ENCODE measurements at places on chromosomes 4 and X.
A peak's percentile ranks its signal among the peaks of the same experiment; 100 is the strongest.

DNA sequence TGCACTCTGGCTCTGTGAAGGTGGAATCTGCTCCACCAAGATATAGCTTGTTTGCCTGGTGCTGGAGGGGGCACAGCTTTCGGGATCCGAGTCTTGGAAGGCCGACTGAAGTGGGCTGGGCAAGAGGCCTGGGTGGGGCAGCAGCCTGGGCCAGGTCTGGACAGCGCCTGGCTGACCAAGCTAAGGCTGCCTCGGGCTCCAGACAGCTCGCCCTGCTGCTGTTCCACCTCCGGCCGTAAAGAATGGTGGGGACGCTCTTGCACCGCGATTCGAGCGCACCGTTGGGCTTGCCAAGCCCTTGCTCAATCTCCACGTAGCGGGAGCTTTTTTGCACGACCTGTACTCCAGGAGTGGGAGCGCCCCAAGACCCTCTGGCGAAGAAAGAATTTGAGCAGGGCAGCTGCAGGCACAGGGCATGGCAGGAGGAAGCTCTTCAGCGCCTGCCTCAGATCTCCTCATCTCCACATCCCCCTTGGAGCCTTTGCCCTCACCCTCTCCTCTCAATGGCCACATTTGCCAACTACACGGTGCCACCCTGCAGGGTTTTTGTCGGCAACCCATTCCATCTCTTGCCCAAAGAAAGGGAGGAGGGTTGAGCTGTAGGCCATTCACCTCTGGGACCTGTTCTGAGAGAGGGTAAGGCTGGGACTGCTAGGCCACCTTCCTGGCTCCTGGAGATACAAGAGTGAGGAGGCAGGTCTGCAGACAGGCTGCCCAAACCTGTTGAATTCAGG, 18.9 kb downstream of the CNGA2 start:
- DNase-seq, result no peak

GRCh38 chrX:141732031-141732430, 33.5 kb upstream of the SPANXD start:
- DNase-seq, result no peak

- DNase-seq, result peak; percentile 59
Measured at GRCh38 chr4:78951862-78952472, 12.7 kb upstream of the PAQR3 start.

DNA sequence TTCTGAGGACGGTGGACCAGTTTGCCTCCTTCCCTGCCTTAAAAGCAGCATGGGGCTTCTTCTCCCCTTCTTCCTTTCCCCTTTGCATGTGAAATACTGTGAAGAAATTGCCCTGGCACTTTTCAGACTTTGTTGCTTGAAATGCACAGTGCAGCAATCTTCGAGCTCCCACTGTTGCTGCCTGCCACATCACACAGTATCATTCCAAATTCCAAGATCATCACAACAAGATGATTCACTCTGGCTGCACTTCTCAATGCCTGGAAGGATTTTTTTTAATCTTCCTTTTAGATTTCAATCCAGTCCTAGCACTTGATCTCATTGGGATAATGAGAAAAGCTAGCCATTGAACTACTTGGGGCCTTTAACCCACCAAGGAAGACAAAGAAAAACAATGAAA, 255.3 kb downstream of the RAPGEF2 start:
- DNase-seq, result no peak

DNA sequence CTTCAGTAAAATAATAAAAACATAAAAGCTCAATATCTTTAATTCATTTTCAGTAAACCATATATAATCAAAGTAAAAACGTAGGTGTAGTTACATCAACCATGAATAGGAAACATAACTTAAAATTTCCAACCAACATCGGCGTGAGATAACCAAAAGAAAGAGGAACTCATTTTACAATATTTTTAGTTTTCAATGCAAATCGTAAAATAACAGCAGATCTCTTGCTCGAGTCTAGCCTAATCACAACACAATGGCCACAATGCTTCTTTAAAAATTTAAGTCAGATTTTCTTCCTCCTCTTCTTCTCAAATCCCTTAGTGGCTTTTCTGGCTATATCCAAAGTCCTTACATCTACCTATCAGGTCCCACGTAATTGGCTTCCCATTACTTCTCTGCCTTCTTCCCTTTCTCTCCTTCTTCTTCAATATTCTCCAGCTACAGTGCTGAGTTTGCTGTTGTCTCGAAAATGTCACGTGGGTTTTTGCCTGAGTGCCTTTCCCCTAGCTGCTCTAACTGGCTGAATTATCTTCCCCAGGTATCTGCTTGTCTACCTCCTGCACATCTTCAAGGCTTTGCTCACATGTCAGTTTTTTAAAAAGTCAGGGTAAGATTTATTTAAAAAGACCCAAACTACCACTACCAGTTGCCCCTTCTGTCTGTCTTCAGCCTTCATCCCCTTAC, 90.9 kb upstream of the BANK1 start:
- no peak for DNase-seq

DNA sequence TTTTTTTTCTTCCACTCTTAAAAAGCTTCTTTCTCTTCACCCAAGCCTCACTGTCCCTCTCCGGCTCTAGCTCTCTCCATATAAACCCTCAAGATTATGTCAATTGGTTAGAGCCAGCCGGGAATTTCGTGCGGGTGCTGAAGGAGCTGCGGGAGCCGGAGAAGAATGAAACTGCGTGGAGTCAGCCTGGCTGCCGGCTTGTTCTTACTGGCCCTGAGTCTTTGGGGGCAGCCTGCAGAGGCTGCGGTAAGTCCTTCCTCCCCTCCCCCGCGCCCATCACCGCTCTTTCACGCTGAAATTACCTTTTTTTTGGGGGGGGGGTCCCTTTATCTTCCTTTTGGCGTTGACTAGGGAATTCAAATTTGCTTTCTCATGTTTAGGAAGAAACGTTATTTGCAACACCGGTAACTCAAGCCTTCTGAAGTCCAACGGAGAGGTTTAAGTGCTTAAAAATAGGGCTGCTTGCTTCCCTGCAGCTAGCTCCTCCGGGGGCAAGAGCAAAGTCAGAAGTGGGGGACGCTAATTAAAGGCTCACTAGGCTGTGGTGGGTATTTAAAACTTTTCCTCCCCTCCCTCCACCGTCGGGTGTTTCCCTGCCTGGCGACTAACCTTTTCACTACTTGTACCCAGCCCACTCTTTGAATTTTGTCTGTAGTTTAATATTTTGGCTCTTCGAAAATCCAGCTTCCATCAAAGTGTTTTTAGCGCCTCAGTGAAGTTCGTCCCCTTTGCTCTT, 491 bp downstream of the COL4A5 start:
- DNase-seq, result no peak

DNA sequence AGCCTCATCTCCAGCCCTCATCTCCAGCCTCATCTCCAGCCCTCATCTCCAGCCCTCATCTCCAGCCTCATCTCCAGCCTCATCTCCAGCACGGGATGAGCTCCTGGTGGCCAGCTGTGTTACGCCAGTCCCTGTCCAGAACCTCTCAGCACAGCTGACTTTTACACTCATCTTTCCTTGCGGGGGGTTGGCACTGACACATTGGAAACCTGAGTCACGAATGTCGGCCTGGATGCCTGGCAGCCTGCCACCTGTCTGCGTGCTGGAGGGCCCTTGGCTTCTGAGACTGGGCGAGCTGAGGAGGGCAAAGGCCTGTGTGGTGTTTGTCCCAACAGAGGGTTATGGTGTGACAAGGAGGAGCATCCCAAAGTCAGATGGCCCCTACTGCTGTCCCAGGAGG, 66.1 kb upstream of the HGFAC start:
- DNase-seq, result no peak

DNA sequence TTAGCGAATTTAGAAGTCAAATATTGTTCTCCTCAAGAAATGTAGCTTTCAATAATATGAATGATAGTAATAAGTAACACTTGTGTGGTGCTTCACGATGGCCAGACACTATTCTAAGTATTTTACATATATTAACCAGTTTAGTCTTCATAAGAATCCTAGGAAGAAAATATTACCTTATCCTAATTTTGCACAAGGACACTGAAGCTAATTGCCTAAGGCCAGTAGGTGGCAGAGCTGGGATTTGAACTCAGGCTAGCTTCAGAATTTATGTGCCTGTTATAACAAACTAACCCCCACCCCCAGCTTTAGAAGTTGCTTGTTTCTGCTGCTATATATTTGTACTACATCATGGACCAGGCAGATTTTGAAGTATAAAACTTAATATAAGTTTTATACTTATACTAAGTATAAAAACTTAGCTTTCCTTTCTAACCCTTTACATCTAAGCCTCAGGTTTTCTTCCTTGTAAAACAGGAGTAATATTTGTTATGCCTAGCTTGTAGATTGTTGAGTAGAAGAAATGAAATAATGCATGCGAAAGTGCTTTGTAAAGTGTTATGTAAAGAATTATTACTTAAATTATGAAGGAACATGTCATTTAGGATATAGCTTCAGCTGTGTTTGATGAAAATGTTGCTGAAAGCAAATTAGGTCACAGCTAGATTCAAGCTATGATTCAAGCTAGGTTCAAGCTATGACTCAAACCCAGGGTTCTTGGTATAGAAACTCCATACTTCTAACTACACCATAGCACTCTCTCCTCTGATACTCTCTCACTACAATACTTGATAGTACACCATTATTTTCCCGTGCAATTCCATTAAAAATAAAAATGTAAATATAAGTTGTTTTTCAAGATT, 4.2 kb upstream of the CDS1 start:
- DNase-seq, result peak; percentile 18

GRCh38 chr4:171390626-171391025, 422.6 kb upstream of the GALNTL6 start:
- DNase-seq, result no peak

GRCh38 chrX:65679071-65679540, 11.7 kb downstream of the MSN start:
- no peak for DNase-seq

DNA sequence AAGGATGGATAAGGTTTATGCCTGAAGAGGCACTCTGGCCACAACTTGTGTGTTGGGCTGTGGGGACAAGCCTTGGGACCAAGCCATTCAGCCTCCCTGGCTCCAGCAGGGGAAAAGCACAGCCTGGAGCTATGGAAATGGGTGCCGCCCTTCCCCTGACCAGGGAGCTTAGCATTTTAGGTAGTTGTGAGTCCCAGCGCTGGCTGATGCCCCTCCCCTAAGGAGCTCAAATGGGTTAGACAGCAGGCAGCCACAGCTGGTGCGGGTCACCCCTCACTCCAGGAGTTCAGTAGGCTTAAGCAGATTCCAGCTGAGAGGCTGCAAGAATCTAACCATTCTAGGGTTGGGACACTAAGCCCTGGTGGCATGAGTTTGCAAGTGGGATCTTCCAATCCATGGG, 172.9 kb downstream of the KCNIP4 start:
- DNase-seq, result no peak

GRCh38 chrX:153638436-153639176, 8.4 kb upstream of the DUSP9 start:
- no peak for DNase-seq
